ENCODE measurements at places on chromosomes 5 and 9.

DNA sequence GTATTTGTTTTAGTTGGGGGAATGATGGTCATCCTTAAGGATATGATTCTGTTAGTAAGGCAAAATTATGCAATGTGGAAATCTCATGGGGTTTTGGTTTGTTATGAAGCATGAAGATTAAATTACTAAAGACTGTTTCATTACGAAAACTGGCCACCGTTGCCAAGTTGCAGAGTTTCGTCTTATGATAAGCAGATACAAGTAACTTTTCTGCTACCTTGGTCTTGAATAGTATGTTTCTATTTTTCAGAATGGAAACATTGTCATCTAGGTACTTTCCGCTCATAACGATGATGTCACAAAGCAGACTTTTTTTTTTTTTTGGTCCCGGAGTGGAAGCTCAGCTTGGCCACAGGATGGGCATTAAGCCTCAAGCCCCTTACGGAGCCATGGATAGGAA is 4.2 kb downstream of the CCNI2 start:
- no peak for DNase-seq

DNA sequence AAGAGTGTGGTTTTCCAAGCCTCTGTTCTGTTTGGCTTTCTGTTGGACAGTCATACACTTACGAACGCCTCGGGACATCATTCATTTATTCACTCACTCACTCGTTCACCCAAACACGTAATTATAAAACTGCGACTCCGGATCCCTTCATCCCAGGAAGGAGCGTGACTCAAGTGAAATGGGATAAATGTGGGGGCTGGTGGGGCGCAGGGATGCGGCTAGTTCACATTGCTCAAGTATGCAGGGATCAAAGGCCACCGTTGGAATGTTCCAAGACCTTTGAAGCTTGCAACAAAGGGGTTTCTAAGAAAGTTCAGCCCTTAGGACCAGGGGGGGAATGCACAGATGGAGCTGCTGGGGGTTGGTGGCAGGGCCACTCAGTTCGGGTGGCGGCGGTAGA is 64.2 kb downstream of the CFAP77 start:
- no peak for DNase-seq

- peak; percentile 68 for DNase-seq
These were observed 809 bp downstream of the HNRNPAB start for GRCh38 chr5:178204935-178205748.

DNA sequence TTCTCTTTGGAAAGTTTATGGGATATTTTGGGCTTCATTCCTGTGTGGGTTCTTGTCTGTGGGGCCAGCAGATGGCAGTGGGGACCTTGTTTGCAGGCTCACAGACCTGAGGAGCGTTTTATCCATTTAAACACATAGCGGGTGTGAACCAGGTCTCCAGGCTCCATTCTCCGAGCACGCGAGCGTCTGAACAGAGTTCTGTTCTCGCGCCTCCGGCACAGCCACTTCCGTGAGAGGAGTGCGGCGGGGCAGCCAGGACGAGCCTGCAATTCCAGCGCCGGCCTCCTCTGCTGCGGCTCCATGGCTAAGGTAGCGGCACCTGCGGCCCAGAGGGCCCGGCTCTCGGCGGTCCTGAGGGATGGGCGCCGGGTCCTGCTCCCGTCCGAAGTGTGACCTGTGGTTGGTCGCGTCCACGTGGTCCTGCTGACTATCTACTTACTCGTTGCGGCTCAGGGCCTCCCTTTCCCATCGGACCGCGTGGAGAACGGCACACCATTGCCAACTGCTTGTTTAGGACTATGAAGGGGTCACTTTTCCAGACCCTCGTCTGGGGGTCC is 7.3 kb downstream of the NRARP start:
- no peak for DNase-seq

- no peak for DNase-seq
These were observed 56.7 kb downstream of the ARHGAP26 start for GRCh38 chr5:142826741-142827492.

GRCh38 chr9:86909388-86909787 is 37.9 kb downstream of the GAS1 start:
- no peak for DNase-seq

GRCh38 chr5:163401271-163401670 is 36.1 kb upstream of the CCNG1 start:
- DNase-seq: no peak

DNA sequence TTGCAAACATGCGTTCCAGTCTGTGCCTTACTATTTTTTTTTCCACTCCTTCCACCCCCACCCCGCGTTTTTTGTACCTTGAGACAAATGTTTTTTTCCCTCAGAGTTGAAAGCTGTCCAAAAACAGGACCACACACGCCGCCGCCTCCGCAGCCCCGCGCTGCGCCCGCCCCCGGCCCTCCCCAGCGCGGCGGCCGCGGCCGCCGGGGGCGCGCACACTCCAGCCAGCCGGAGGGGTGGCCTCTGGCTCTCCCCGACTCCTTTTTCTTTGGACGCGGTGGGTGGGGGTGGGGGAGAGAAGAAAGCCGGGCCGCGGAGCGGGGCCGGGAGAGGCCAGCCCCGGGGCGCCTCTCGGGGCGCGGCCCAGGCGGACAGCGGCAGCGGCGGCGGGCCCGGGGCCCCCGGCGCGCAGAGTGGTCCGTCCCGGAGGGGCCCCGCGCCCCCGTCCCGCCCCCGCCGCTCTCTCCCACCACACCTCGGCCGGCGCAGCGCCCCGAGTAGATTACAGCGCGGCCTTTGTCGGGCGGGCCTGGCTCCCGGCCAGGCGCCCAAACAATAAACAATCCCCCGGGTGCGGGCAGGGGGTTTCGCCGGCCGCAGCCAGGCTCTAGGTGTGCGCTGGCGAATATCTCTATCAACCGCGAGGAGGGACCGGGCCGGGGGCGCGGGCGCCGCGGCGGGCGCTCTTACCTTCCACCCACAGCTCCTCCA is 10.9 kb downstream of the PTCH1 start:
- DNase-seq: no peak

- no peak for DNase-seq
These were observed 35.5 kb downstream of the NKD2 start for GRCh38 chr5:1044117-1044516.

DNA sequence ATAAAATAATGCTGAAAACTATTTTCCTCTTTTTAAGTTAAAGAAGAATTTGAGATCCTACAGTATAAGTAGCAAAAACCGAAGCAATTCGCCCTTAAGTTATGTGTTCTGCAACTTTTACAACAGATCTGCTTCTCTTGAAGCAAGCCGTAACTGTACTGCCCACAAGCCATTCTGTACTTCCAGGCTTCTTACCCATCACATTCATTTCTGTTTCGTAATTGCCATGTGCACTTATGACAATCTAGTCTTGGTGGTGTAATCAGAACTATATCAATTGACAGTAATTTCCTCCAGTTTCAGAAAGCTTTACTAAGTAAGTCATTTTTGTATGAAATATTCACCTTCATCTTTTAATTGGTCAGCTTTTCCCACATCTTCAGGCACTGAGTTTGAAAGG is 13.8 kb downstream of the SGTB start:
- no peak for DNase-seq

GRCh38 chr5:8907168-8907868 is 638.6 kb downstream of the SEMA5A start:
- no peak for DNase-seq

GRCh38 chr5:107935645-107936044 is 264.9 kb upstream of the EFNA5 start:
- DNase-seq: no peak

- no peak for DNase-seq
These were observed 23.7 kb downstream of the NIPBL start for GRCh38 chr5:36900283-36900682.

DNA sequence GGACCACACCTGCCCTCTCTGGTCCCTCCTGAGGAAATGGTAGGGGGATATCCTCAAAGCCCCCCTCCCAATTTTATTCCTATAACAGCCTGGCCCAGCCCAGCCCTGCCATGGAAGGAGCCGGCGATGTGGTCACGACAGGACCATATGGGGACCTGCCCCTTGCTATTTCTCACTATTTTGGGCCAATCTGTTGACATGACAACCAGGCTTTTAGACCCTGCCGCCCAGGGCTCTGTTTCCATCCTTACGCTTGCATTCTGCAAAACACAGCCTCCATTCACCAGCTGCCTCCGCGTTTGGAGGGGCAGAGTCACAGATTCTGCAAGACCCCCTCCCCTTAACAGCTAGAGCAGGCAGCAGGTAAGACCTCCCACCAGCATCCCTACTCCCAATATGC is 112.2 kb downstream of the GABBR2 start:
- no peak for DNase-seq

DNA sequence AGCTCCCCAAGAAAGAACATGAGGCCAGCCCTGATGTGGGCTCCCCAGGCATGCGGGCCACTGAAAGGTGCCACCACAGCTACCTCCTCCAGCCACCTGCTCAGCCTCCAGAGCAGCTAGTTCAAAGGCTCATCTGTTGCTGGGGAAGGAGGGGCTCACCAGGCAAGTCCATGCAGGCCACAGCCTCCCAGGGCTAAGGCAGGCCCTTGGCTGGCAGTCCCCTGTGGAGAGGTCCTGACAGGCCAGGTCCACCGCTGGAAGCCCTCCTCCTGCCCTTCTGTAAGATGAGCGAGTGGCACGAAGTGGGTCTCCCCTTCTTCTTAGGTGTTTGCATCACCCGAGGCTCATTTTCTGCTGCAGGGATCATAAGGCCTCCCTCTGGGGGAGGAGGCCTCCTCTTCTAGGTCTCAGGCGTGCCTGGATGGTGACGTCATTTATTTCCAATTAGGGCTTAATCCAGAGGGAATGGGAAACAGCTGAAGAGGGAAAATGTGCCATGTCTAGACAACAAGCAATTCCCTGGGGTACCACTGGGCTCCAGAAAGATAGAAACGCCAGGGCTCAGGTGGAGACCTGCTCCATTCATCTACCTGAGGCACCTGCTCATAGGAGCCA is 91.6 kb downstream of the CFAP90 start:
- no peak for DNase-seq

DNA sequence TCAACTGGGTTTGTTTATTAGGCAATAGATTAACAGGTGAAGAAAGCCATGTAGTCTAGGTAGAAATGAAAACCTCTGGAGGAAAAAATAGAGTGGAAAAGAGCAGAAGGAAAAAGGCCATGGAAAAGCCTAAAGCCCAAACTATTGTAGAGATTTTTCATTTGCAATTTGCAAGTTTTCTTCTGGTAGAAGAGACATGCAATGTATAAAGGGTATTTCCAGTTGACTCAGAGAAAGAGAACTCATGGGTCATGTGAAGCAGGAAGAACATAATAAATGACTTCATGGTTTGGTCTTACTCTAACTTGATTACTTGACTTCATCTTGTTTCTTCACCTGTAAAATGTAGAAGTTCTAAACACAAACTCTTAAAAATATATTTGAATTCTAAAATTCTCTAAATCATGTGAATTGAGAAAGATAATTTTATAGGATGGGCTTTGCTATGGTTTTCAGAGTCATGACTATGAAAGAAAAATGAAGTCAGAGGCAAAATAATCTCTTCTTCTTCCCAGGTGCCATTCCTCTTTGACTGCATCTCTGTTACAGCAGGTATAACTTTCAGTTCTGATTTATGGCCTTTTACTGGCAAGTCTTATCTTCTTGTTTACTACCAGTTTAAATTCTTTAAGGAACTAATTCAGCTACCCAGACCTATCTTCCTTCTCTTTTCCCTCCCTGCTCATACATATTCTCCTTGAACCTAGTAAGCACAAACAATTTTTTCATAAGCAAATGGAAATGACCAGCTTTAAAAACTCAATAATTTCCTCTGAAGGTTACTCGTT is 47.7 kb upstream of the TMC1 start:
- no peak for DNase-seq

GRCh38 chr5:74079971-74080556 is 454.1 kb downstream of the ARHGEF28 start:
- DNase-seq: no peak

GRCh38 chr9:69993110-69993509 is 50.5 kb upstream of the MAMDC2 start:
- no peak for DNase-seq

GRCh38 chr5:68685863-68686262 is 408.0 kb upstream of the SLC30A5 start:
- no peak for DNase-seq

DNA sequence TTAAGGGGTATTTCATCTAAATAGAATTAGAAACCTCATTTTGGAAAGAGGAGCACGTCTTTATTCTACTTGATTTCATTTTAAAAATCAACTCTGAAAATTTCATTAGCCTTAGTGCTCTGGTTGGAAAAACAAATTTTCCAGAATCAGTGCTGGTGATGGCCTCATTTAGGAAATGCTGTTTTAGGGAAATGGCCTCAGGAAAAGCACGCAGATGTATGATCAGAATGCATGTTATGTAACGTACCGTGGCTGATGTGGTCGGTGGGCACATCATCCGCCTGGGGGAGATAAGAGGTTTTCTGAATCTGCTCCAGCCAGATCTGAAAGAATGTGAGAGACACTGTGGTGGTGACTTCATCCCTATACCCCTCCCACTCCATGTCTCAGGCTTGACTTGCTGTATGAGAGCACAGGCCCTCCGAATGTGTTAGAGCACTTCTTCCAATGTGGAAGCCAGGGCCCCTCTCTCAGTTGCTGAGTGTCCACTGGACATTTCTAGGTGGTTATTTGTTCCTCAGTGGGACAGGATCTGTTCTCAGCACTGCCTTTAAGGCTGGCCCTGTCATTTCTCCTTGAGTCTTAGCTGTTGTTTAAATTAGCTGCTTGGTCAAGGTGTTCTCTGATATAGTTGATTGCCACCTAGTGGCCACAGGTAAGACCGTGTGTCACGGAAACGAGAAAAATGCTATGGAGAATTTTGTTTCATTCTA is 96.5 kb downstream of the ARHGAP26 start:
- DNase-seq: peak; percentile 27

DNA sequence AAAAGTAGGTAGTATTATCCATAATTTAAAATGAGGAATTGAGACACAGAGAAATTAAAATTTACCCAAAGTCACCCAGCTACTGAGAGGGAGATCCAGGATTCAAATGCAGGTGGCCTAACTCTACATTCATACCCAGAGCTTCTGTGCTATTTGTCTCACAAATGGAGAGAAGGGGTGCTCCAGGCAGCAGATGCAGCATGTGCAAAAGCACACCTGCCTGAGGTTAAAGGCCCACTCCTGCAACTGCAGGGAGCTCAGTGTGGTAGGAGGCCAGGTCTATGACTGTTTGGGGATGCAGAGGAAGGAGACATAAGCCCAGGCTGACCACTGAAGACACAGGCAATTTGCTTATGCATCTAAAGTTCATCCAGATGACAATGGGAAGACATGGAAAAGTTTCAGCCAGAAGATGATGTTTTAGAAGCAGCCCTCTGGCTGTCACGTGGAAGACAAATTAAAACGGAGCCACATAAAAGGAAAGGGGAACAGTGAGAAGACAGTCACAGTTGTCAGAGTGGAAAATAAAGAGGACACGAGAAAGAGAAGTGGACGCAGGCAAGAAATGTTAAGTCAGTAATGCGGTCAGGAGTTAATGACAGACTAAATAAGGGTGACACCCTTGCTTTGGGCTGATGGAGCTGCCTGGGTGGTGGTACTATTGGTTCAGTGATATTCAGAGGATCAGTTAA is 214.7 kb downstream of the EBF1 start:
- DNase-seq: no peak

Measured in activated T-cell treated with anti-CD3 and anti-CD28 coated beads, Interleukin-2, amount 50 U/mL, for 4 hours (primary cell).